ENCODE measurements at places on chromosomes 12 and 14.
A peak's percentile ranks its signal among the peaks of the same experiment; 100 is the strongest.

DNA sequence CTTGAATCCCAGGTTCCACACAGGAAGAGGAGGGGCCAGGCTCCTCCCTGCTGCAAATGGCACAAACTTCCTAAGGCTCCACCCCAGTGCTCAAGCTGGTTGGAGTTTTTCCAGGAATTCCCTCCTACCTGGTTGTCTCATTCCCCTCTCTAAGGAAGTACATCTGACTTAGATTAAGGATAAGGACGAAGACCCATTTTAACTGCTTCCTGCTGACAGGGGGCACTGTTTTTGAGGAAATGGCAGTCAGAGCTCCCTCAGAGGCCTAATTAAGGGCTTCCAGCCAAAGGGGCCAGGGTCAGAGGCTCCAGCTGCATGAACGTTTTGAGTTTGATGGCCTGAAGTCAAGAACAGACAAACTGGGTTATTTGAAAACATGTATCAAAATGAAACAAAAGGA is 1084.7 kb downstream of the SLC6A15 start:
- DNase-seq, result no peak

DNA sequence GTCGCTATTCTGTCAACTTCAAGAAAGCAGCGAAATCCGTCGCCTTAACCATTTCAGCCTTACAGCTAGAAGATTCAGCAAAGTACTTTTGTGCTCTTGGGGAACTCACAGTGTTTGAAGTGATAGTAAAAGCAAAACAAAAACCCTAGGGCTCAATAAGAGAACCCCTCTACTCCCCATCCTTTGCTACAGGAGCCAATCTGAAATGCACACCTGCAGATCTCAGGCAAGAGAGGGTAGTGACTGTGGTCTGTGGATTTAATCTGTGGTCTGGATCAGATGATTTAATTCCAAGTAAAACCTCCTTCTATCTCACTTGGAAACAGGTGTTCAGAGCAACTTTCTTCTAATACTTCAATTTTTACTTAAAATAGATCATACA is 422.9 kb upstream of the OR4E1 start:
- DNase-seq, result no peak

DNA sequence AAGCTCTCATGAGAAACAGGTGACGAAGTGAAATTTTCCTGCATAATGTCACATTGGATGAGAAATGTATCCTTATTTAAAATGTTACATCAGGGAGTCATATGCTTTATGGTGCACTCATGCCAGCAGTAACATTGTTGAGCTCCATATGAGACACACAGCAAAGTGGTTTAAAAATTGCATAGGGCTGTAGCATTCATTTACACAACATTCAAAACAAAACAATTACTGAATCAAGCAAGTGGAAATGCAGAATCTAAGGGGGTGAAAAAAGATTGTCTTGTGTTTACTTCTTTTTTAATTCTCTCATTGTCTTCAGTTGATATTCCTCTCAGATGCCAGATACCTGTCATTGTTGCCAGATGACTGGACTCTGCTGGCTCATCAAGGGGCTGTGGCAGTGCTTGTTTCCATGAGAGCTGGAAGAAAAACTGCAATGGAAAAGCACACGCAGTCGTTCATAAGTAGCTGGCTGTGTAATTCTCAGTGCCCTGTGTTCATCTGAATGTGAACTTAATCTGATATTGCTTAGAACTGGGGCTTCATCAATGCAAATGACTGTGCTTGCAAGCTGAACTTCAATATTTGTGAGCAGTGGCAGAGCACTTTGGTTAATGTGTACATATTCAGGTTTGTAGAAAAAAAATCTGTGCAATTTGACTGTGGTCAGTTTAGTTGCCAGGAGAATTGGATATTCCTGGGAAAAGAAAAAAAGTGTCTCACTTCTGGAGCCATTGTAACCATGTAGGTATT is 305.6 kb downstream of the RAD51B start:
- peak; percentile 75 for DNase-seq

DNA sequence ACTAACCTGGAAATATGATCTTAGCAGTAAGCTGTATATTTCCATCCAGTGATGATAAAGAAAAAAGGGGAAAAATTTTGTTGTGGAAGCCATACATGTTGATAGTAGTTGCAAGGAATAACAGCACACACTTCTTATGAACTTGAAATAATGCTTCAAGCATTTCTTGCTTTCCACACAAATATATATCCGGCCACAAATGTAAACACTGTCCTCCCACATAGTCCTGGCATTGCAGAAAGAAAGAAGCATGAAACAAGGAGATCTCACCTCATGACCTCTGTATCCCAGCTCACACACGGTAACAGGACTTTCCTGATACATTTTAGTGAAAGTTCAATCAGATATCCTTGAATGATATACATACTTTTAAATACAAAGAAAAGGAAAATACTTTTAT is 56.0 kb downstream of the LLPH start:
- DNase-seq, result no peak

GRCh38 chr12:131640525-131640924 is 70.4 kb upstream of the SFSWAP start:
- DNase-seq, result no peak

DNA sequence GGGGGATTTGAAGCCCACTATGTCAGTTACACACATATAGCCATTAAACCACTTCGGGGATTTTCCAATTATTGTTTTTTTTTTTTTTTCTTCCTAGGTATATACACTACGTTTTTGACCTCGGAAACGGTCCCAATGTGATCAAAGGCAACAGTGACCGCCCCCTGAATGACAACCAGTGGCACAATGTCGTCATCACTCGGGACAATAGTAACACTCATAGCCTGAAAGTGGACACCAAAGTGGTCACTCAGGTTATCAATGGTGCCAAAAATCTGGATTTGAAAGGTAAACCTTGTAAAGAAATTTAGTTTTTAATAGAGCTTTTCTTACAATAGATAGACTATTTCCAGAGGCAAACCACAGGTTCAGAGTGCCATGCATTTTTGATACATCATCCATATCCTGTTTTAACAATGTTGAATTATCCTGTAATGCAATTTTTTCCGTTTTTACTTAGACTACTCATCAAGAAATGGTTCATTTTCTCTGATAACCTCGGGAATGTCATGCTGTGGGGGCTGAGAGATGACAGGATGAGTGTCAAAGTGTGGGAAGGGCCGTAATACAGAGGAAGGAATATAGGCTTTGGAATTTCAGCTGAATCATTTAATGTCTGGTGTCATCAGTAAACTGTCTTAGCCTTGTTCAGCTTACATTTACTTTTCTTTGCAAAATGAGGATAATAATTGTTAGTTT is 797.1 kb downstream of the NRXN3 start:
- DNase-seq, result peak; percentile 17

DNA sequence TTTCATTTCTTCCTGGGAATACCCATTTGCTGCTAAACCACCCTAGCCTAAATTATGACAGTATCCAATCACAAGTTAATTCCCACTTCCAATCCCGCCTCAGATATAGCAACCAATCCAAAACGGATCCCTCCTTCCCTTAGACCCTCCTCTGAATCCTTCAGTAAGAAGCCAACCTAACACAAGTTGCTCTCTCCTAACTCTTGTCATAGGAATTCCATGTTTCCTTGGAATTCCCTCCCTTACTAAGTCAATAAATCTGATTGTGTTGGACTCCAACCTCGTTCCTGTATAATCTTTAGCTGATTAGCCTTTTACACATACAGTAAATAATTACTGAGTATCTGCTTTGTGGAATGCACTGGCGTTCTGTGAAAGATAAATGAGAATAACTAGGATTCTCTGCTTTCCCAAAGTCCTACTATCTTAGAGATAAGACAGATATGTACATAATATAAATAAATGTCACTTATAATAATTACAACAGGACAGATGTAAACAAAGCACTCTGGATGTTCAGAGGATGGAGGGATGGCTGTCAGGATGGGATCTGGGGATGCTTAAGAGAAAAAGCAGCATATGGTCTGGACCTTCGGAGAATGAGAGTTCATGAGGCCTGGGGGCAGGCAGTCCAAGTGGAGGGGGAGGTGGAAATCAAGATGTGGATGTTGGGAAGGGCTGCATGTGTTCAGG is 185.8 kb upstream of the SOX5 start:
- DNase-seq, result no peak

DNA sequence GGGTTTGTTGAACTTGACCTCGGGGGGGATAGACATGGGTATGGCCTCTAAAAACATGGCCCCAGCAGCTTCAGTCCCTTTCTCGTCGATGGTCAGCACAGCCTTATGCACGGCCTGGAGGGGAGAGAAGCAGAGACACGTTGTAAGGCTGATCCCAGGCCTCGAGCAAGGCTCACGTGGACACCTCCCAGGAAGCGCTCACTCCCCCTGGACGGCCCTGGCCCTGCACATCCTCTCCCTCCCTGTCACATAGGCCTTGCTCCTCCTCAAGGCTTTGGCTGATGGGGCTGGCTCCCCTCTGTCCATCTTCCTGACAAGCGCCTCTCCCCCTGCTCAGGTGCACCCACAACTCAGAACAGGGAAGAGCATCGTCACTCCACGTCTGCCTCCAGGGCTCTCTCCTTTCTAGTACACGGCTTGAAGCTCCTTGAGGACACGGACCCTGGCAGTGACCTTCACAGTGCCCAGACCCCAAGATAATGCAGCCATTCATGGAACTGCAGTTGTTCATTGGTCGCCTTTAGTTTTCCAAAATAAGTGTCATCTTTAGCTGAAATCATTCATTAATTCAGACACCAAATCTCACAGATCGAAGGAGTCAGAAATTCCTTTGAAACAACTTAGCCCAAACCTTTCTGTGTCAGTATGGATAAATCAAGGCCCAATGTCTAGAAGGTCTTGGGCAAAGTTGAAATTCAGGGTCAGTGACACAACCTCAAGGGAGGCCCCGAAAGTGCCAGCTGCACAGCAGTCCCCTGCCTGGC is 9.7 kb downstream of the SERPINA1 start:
- no peak for DNase-seq

DNA sequence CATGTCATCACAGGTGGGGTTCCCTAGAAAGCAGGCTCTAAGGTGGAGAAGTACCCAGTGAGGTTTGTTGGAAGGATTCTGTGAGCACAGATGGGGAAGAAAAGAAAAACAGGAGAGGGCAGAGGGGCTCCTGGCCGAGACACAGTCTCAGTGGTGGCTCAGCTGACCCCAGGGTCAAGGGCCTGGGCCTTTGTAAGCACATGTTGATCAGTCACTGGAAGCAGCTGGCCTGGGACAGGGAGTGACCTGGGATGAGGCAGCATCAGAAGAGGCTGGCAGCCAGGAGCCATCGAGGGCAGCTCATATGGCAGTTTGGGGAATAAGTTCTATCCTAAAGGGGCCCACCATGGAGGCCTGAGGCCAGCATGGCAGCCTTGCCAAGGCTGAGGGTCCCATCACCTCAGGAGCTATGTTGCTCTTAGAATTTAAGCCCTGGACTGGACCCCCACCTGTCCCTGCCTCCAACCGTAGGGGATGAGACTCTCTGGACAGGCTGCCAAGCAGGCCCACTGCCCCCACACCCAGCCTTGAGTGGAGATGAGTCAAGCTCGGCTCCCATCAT is 6.3 kb upstream of the TMEM179 start:
- DNase-seq, result no peak

- no peak for DNase-seq
These were observed 291.8 kb downstream of the ETNK1 start for GRCh38 chr12:22916815-22917214.

- no peak for DNase-seq
These were observed 140.0 kb downstream of the DAD1 start for GRCh38 chr14:22448905-22449599.

- DNase-seq, result peak; percentile 79
These were observed 1.4 kb downstream of the ATF1 start for GRCh38 chr12:50765095-50765911.

- DNase-seq, result no peak
These were observed 23.5 kb downstream of the APPL2 start for GRCh38 chr12:105212438-105212837.

GRCh38 chr12:18402872-18403611 is 141.7 kb downstream of the PIK3C2G start:
- DNase-seq, result no peak

GRCh38 chr14:99420711-99421110 is 59.9 kb downstream of the SETD3 start:
- no peak for DNase-seq

DNA sequence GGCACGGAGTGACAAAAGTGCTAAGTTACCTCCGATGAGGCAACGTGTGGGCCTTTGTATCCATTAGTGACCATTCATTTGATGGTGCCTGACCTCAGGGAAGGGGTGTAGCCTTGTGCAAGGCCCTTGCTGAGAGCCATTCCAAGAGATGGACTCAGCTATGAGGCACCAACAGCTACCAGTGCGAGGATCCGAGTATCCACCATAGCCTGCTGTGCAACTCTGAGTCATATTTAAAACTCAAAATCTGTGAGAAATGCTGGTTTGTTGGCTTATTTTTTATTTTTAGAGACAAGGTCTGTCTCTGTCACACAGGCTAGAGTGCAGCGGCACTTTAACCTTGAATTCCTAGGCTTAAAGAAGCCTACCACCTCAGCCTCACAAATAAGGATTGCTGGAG is 25.1 kb upstream of the WNK1 start:
- no peak for DNase-seq

GRCh38 chr12:121800694-121801594 is 2.9 kb upstream of the SETD1B start:
- peak; percentile 43 for DNase-seq

- DNase-seq, result no peak
These were observed 131.8 kb upstream of the EEA1 start for GRCh38 chr12:93060666-93061472.

DNA sequence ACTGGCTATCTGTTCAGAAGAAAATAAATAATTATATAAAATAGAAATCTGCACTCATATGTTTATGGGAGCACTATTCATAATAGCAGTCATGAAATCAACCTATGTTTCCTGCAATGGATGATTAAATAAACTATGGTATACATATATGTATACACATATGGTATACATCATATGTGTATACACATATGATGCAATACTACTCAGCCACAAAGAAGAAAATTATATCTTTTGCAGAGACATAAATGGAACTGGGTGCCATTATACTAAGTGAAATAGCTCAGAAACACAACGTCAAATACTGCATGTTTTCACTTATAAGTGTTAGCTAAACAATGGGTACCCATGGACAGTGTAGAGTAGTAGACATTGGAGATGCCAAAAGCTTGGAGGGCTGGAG is 381.2 kb upstream of the LRFN5 start:
- DNase-seq, result no peak

- DNase-seq, result no peak
These were observed 104.9 kb upstream of the NOVA1 start for GRCh38 chr14:26702721-26703230.

GRCh38 chr12:87804386-87804785 is 224.8 kb downstream of the C12orf50 start:
- DNase-seq, result no peak

DNA sequence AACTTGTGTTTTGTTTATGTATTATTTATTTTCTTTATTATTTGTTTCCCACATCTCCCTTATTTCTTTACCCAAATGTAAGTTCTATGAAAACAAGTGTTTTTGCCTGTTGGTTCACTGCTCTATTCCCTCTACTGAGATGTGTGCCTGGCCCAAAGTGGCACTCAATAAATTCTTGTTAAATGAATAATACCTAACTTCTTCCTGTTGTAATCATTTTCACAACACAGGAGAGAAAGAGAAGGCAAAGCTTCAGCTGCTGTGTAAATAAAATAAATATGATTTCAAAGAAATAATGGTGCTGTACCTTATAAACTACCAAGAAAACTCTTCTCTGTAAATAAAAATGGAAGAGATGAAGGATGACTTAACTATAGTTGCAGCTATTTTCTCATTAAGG is 116.2 kb downstream of the TRHDE start:
- no peak for DNase-seq

- DNase-seq, result no peak
These were observed 778 bp downstream of the SLC8B1 start for GRCh38 chr12:113333877-113334785.

- no peak for DNase-seq
These were observed 50.7 kb upstream of the ATF7IP start for GRCh38 chr12:14314801-14315200.

Measured in SW 1271 (cell line).